ENCODE measurements at places on chromosomes 5 and 9.
A peak's percentile ranks its signal among the peaks of the same experiment; 100 is the strongest.

GRCh38 chr9:132670457-132671391 is at the start of gene GTF3C4:
TSS of gene GTF3C4 (plus strand) at chr9:132670464. CDS start at chr9:132670599, 135 bp downstream.
- peak; percentile 17 for DNase-seq

DNA sequence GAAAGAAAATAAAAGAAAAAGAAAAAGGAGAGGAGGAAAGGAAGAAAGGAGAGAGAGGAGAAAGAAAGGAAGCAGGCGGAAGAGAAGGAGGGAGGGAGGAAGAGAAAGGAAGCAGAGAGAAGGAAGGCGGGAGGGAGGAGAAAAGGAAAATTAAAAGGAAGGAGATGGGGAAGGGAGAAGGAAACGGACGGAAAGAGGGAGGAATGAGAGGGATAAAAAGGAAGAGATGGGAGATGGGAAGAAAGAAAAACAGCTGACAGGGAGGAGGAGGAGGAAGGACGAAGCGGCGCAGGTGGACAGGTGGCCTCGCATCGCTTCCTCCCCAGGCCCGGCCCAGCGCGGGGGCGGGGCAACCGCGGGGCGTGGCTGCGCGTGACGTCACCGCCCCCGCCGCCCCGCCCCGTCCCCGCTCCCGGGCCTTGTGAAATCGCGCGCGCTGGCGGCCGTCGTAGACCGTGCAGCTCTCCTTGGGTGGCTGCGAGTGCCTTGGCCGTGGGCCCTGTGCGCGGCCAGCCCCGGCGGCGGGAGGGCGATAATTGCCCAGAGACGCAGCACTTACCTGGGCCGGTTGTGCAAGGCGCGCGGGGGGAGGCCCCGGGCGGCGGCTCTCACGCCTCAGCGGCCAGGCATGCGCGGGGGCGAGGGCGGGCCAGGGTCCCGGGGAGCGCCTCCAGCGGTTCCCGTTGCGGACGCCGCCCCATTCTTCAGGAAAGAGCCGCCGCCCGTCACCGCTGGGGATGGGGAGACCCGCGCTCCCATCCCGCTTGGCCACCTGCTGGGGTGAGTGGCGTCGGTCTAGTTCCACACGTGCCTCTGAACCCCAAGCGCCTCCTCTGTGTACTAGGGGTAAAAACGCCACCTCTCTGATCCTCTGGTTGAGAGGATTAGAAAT is 49.6 kb upstream of the FOXE1 start:
- no peak for DNase-seq

GRCh38 chr5:111211341-111211740 is 12.8 kb upstream of the CAMK4 start:
- DNase-seq, result no peak

DNA sequence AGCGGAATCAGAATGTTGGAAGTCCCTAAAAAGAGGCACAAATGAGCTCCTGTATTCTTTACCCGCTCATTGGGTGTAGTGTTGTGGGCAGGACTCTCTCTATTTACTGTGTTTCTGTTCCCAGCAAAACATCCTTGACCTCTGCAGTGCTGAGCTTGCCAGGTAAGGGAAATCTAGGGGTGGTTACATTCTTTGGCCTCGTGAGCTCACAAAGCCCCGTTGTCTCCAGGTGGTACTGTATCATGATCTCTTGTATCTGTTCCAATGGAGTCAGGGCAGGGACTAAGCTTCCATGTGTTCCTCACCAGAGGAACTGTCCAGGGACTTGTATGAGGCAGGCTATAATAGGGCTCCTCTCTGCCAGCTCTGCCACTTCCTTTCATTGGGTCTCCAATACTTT is 11.8 kb upstream of the IFNA14 start:
- DNase-seq, result no peak

- peak; percentile 20 for DNase-seq
Measured at GRCh38 chr5:81268521-81269196, 32.7 kb upstream of the ZCCHC9 start.

DNA sequence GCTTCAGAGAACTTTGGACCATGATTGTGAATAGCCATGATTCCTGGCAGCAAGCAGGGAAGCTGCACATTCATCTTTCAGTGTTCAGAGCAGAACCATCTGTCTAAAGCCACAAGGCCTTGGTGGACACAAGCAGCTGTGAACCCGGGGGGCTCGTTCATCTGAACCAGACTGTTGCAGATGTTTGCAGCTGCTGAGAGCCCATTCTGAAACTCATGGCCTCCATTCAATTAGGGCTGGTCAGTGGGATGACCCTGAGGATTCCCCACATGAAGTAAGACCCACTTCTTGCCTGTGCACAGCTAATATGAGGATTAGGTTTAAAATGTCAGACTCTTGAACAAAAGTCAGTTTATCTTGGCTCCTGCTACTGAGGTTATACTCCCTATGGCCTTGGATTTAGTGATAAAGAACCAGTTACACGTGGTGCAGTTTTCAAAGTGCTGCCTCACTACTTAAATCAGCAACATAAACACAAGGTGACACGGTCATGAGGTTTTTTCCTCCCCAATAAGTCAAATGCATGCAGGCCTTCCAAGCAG is 109.8 kb upstream of the IFNK start:
- no peak for DNase-seq

- no peak for DNase-seq
Measured at GRCh38 chr9:96564217-96564616, 55.4 kb downstream of the CDC14B start.

Measured in kidney capillary endothelial cell (primary cell).